Stromal cell of bone marrow (primary cell): ENCODE measurements at places on chromosomes 3 and 15.

GRCh38 chr3:187844708-187845107 lies 99.4 kb upstream of the BCL6 start:
- DNase-seq: no peak

- no peak for DNase-seq
Measured at GRCh38 chr15:55060836-55061235, 135.9 kb downstream of the RSL24D1 start.

GRCh38 chr3:126060613-126061145 lies 23.2 kb downstream of the SLC41A3 start:
- DNase-seq: no peak

GRCh38 chr3:110868106-110868505 lies 203.5 kb upstream of the NECTIN3 start:
- no peak for DNase-seq

DNA sequence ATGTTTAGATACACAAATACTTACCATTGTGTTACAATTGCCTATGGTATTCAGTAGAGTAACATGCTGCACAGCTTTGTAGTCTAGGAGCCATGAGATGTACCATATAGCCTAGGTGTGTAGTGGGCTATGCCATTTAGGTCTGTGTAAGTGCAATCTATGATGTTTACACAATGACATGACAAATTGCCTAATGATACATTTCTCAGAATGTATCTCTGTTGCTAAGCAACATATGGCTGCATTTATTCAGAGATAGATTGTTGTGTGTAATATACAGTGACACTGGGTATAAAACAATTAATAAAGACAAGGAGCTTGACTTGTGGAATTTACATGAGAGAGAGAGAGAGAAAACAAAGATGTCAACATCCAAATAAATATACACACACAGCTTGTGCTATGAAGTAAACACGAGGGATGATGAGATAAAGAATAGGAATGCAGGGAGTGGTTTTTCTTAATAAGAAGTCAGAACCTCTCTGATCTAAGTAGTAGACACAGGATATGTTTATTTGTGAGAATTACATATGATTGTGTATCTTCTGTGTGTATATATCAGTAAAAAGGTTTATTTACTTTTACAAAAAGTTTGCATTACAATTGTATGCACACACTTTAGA lies 110.0 kb downstream of the KCNAB1 start:
- no peak for DNase-seq

DNA sequence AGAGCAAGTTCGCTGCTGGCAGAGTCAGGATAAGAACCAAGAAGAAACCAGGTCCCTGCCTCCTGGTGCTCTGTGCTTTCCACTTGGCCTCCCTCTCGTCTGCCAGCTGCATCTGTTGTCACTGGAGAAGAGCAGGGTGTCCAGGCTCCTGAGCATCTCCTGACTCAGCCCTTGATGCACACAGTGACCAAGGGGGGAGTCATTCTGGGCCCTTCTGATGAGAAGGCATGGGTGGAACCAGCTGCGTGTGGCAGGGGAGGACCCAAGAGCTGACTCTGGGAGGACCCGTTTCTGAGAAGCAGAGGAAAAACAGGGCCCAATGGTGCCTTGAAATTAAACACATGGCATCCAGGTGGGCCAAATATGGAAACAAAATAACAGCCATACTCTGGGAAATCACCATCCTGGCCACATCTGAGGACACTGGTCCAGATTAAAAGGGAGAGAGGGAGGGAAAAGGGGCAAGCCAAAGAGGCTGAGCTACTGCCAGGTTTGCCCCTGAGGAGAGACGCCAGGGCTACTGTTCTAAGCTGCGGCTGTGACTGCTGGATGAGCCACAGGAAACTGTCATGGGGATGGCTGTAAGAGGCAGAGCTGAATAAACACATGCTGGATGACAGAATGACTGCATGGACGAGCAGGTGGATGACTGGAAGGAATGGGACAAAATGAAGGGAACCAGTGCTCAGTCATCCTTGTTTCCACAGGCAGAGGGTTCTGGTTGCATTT lies 58.1 kb upstream of the CA12 start:
- DNase-seq: no peak

GRCh38 chr3:113142476-113142875 lies 68.9 kb upstream of the BOC start:
- no peak for DNase-seq

DNA sequence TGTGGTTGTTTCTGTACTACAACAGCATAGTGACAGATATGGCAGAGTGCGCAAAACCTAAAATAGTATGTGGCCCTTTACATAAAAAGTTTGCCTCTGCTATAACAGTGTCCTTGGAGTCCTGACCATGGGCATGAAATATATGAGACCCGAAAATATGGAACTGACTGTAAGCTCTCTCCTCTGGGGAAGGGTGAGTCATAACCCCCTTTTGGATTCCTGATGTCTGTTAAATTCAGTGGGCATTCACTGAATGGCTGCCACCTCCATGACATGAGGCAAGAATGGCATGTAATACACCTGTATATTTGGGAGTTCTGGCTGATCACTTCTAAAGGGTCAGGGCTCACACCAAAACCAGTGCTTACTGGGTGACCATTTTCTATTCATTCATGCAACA lies 6.1 kb downstream of the TBC1D2B start:
- no peak for DNase-seq

DNA sequence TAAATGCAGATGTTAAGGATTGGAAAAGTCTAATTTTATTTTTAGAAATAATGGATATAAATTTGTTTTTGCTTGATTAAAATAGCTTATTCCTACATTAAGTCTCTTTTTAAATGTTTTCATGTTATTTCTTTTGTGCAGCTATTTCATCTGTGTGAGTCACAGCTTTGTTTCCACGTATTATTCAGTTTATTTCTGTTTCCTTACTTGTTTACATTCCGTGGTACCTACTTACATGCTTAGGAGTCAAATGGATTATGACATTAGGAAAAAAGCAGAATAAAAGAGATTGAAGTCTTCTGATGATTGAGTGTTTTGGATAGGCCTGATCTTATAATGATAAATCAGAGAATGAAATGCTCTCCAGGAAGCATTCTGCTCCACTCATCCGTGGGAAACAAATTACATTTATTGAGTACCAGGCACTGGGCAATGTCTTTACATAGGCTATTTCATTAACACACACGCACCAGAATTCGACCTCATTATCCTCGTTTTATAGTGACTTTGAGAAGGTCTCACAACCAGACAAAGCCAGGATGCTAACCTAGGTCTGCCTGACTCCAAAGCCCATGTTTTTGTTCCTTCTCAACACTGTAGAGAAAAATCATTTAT lies 38.1 kb upstream of the RASA2 start:
- DNase-seq: no peak

GRCh38 chr3:10272977-10273376 lies 19.8 kb downstream of the GHRL start:
- no peak for DNase-seq

- no peak for DNase-seq
Measured at GRCh38 chr3:107670986-107671385, 148.2 kb downstream of the BBX start.

GRCh38 chr3:61924090-61924735 lies 362.8 kb downstream of the PTPRG start:
- DNase-seq: no peak

- no peak for DNase-seq
Measured at GRCh38 chr15:79130535-79131130, 40.1 kb upstream of the RASGRF1 start.

DNA sequence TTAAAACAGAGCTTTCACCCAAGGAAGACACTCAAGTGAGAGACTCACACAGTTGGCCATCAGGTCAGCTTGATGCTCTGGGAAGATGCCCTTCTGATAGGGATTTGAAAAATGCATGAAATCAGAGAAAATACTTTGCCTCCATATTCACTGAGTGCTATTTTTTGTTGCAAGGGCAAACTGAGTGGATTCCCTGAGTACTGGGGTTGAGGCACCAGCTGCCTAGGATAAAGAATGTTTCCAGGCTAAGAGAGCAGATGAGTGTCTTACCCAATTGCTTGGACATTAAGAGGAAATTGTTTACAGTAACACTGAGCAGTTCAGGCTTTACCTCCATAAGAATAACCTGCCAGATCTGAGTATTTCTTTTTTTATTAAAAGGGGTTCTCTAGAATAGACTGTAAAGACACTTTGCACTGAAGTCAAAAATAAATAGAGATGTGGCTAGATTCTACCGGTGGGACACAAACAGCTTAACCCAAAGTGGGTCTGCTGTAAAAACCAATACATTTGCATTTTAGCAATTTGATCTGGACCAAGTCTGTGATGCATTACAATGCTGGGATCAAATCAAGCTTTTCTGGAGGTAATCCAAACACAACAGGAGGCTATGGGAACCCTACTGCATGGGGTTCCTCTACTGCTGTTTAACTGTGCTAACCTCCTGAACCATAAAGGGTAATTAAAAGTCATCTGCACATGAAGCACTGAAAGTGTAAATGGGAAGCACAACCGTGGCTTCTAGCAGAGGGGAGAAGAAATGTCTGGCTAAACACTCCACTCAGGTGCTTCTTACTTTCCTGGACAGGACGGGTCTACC lies 238.8 kb upstream of the WNT5A start:
- DNase-seq: no peak

DNA sequence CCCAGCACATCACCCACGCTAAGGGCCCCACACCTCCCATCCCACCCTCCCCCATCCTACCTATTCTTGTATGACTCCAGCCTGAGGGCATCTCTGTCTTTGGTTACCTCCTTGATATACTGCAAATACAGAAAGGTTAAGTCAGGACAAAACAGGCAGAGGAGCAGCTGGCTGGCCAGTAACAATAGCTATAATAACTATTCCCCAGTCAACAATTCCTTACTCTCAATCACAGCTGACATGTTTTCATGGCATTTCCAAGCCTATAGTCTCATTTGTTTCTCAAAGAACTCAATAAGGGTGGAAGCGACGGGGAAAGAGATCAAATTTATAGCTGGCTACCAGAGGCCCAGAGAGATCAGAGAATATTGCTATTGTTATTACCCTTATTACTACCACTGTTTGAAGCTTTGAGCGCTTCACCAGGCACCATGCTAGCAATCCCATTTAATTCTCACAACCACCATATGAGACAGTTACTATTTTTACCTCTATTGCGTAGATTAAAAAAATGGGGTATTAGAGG lies 93.0 kb upstream of the C2CD4B start:
- no peak for DNase-seq

- DNase-seq: no peak
Measured at GRCh38 chr3:126129398-126129891, 45.5 kb upstream of the SLC41A3 start.

- no peak for DNase-seq
Measured at GRCh38 chr3:24375947-24376384, 118.7 kb downstream of the THRB start.

DNA sequence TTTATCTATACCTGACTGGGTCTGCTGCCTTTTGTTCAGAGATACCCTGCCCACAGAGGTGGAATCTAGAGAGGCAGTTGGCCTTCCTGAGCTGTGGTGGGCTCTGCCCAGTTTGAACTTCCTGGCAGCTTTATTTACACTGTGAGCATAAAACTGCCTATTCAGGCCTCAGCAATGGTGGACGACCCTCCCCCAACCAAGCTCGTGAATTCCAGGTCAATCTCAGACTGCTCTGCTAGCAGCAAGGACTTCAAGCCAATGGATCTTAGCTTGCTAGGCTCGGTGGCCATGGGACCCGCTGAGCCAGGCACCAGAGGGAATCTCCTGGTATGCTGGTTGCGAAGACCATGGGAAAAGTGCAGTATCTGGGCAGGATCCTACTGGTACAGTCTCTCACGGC lies 270.2 kb downstream of the CADM2 start:
- DNase-seq: no peak

DNA sequence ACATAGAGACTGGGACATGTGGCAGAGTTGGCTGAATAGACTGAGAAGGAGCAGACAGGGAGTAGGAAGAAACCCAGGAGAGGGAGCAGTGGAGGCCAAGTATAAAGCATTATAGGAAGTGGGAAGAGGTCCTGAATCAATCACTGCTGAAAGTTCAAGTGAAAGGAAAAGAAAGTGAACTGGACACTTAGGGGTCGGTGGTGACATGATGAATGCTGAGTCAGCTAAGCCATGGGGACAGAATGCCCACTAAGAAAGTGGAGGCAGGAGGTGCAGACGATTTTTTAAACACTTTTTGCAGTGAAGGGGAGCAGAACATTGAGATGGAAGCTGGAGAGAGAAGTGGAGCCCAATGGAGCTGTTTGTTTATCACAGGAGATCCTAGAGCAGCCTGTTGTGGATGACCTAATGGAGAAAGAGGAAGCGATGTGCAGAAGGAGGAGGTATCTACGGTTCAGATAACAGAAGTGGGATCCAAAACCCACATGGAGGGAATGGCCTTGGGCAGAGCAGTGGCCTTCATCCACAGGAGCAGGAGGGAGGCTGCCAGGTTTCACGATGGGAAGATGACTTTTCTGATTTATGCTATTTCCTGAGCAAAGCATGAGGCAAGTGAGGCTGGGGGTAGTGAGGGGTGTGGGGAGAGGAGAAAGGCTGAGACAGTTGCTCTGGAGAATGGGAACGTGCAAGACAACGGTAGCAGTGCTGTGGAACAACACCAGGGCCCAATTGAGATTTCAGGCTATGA lies 208.2 kb downstream of the RPLP1 start:
- DNase-seq: no peak

GRCh38 chr3:71641674-71642073 lies 58.1 kb upstream of the FOXP1 start:
- no peak for DNase-seq

- no peak for DNase-seq
Measured at GRCh38 chr15:63043335-63044076, 959 bp downstream of the TPM1 start.

DNA sequence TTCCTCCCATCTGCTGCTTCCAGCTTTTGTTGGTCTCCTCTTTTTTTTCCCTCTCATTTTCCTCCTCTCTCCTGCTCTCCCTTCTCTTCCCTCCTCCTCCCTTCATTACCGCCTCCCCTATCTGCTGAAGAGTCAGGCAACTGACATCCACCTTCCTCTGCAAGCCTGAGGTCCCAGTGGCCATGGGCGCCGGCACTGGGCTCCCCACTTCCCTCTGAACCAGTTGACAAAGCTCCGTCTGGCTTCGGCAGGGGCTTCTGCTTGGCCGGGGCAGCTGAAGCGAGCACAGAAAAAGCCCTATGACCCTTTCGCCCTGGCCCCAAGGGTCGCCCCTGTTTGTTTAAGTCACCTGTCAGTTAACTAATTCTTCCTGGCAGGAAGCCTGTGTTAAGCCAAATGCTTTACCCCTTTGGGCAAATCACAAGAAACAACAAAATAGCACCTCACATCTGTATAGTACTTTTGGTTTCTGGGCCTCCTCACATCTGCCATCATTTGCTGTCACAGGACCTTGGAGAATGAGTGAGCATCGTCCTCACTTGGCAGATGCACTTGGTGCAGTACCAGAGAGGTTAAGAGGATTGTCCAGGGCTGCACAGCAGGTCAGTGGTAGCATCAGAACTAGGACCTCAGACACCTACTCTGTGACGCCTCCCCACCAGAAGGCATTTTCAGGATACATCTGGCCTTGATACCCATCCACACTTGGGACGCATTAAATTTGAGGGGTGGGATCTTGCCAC lies 27.7 kb downstream of the ITGA11 start:
- DNase-seq: no peak

- no peak for DNase-seq
Measured at GRCh38 chr3:114155370-114155821, 23.5 kb downstream of the DRD3 start.

GRCh38 chr3:45491344-45491743 lies 103.0 kb downstream of the LARS2 start:
- no peak for DNase-seq

- DNase-seq: no peak
Measured at GRCh38 chr3:28700728-28701127, 352.1 kb upstream of the AZI2 start.

GRCh38 chr3:112092496-112093179 lies 6.4 kb downstream of the C3orf52 start:
- DNase-seq: peak; percentile 39

GRCh38 chr3:48661501-48662144 lies 1.1 kb downstream of the CELSR3 start:
- no peak for DNase-seq

- DNase-seq: peak; percentile 5
Measured at GRCh38 chr15:73052653-73053397, 562 bp downstream of the NEO1 start.
